Activated CD4-positive, alpha-beta T cell treated with anti-CD3 and anti-CD28 coated beads, Interleukin-2, amount 10 ng/mL, durations not matched to agents 24 days and 14 days (primary cell): ENCODE measurements at places on chromosomes 7 and 10. TPM values are rescaled to one million over a fixed set of nuclear protein-coding genes. Genes with fewer than 3 reads are reported as not detected.

CDNF gene
- total RNA-seq, result 0.62 and 0.70 TPM in 2 replicates

NET1 gene
- total RNA-seq, result 35.1 and 40.3 TPM in 2 replicates

NKX2-3 gene
- total RNA-seq, result not detected in 2 replicates

TFR2 gene
- 20.7 and 21.2 TPM in 2 replicates for total RNA-seq

GPRIN2 gene
- not detected in 2 replicates for total RNA-seq

RSPH10B gene
- 0.49 TPM in 1 of 2 replicates, not detected in the other for total RNA-seq

MMD2 gene
- total RNA-seq, result not detected in 2 replicates

FAM25A gene
- not detected in 2 replicates for total RNA-seq
